ENCODE measurements at places on chromosomes 3 and 15.

GRCh38 chr3:79250746-79251145 lies 517.1 kb downstream of the ROBO1 start:
- DNase-seq = no peak

DNA sequence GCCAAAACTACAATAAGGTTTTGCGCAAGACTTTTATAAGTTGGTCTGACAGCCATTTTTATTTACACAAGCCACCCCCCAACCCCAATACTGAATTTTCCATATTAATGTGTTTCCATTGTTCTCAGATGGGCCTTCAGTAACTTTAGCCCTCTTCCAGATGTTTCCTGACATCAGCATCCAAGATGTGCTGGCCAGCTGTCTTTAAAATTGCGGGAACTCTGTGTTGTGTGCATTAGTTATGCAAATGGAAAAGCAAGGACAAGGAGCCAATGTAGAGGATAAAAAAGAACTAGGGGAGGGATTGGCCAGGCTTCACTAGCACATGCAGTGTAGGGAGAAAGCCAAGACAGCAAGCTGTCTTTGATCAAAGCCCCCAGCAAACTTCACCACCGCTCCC lies 45.4 kb downstream of the COMMD2 start:
- DNase-seq = no peak

GRCh38 chr3:195003006-195003892 lies 267.7 kb downstream of the XXYLT1 start:
- no peak for DNase-seq

- DNase-seq = no peak
Measured at GRCh38 chr3:105783631-105784030, 85.2 kb downstream of the CBLB start.

DNA sequence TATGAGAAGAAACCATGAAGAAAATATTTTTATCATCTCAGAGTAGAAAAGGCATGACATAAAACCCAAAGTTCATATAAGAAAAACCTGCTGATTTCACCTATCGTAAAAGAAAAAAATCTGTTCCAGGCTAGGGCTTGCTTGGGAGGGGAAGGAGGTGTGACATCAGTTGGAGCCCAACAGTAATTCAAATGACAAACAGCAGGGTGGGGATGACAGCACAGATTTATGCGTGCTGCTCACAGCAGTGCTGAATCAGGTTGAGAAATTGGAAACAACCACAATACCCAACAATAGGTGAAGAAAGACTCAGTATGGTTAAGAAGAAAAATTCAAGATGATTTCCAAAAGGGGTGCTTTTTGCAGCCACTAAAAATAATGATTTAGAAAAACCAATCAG lies 172.4 kb downstream of the PDE8A start:
- DNase-seq = peak; percentile 62

DNA sequence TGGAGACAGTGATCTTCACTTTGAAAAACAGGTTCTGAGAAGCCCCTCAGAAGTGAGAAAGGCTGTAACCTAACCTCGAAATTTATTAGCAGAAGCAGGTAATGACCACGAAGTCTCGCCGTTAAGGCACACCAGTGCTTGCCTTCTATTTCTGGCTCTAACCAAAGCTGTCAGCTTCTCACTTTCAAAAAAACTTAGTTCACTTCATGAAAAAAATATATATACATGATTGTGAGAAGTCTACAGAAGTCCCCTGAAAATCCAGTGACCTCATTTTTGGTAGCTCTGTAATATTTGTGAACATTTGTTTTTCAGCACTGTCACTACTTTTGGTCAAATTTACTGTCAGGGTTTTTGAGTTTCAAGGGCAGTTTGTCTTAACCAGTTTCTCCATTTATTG lies 19.1 kb upstream of the AKAP13 start:
- DNase-seq = no peak

GRCh38 chr3:148211725-148212124 lies 486.0 kb upstream of the AGTR1 start:
- DNase-seq = no peak

GRCh38 chr15:74146277-74146800 lies 16.0 kb downstream of the ISLR2 start:
- no peak for DNase-seq

DNA sequence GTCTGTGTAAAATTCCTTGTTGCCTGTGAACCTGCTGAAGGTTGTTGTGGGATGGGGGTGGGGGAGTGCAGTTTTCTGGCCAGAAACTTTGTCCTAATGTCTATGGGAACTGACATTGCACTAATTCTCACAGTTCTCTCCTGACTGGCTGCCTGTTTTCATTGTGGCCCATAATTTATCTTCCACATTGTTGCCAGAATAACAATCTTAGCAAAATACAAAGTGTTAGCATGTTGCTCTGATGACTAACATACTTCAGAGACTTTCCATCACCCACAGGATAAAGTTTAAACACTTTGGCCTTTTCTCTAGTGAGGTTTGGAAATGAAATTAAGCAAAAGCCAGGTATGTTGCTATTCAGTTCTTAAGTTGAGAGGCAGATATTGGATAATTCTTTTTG lies 81.4 kb upstream of the TBC1D5 start:
- no peak for DNase-seq

- DNase-seq = no peak
Measured at GRCh38 chr3:10205451-10206165, 40.9 kb downstream of the IRAK2 start.

GRCh38 chr3:9891072-9891622 lies 737 bp downstream of the JAGN1 start:
- no peak for DNase-seq

DNA sequence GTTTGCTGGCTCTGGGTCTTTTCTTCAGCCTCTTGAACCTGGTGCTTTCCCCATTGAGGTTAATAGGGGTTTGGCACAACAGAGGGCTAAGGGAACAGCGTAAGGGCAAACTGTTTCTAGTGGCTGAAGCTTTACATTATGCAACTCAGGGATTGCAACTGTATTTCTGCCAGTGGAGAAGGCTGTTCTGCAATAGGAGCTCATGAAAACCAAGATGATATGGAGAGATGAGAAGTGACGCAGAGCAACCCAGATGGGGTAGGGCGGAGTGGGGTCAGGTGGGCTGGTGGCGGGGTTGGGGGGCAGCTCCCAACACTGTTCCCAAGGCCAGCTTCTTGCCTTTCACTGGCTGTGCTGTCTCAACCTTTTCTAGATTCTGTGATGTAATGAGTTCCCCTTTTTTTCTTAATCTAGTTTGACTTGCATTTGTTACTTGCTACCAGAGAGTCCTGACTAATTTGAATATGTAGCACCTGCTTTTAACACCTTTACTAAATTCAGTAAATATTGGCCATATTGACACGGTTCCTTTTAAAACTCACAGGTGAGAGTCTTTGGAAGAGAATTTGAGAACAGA lies 7.2 kb downstream of the GXYLT2 start:
- no peak for DNase-seq

GRCh38 chr15:100879464-100880138 lies at the start of gene ALDH1A3:
ALDH1A3 (plus strand) TSS chr15:100879831; CDS start chr15:100879908, 77 bp downstream.
- no peak for DNase-seq

DNA sequence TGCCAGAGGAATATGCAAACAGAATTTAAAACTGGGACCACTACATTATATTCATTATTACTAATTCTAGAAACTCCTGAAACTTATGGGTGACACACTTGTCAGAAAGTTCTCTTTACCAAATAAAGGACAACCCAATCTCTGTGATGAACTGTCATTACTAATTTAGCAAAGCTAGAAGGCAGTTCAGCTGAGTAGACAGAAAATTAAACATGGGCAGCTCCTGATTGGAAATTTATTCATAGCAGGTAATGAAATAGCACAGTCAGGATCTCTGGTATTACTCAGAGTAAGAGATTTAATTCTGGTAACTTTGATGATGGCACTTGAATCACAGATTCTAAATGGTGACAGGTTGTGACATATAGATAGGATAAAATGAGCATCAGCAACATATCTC lies 123.0 kb downstream of the GBE1 start:
- no peak for DNase-seq

DNA sequence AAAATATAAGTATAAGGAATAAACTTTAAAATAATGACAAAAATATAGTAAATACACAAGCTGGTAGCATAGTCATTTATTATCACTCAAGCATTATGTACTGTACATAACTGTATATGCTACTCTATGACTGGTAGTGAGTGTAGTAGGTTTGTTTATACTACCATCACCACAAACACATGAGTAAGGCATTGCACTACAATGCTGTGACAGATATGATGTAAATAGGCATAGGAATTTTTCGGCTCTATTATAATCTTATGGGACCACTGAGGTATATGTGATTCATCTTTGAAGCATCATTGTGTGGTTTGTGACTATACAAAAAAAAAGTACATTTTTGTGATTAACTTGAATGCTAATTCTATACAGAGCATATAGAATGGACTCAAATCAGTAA lies 35.3 kb upstream of the FBN1 start:
- no peak for DNase-seq

DNA sequence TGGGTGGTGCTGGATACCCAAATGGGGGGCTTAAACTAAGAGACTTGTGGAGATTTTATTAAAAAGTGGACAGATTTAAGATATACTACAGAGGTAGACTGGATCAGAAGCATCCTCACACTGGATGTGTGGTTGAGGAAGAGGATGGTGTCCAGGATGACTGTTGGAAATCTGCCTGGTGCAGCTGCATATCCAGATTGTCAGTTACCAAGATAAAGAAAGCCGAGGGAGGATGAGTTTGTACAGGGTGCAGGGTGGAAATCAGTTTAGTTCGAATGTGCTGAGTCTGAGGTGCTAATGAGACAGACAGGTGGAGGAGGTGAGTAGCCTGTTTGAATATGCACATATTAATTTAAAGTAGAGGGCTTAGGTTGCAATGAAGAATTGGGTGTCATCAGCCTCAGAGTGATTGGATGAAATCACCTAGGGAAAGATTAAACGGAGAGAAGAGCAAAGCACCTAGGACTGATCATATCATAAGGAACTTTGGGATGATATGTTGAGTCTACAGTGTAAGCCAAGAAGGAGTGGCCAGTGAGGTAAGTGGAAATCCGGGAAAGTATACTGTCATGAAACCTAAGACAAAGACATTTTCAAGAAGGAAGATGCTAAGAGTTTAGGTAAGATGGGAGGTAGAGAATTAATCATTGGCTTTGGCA lies 74.1 kb upstream of the GOLGA8B start:
- DNase-seq = no peak

DNA sequence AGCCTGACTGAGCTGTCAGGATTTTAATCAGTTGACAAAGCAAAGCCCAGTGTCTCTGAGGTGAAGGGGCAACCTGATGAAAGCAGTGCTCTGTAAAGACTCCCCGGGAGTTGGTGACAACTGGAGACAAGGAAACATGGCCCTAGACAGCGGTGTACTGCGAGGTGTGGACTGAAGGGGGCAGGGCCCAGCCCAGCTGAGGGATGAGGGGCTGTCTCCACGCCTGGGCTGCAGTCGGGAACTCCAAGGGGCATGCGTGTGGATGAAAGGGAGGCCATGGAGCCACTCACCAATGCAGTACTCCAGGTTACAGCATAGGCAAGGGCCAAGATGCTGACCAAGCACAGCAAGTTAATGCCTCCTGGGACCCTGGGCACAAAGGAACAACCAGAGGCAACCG lies 45.1 kb downstream of the SCAP start:
- no peak for DNase-seq

DNA sequence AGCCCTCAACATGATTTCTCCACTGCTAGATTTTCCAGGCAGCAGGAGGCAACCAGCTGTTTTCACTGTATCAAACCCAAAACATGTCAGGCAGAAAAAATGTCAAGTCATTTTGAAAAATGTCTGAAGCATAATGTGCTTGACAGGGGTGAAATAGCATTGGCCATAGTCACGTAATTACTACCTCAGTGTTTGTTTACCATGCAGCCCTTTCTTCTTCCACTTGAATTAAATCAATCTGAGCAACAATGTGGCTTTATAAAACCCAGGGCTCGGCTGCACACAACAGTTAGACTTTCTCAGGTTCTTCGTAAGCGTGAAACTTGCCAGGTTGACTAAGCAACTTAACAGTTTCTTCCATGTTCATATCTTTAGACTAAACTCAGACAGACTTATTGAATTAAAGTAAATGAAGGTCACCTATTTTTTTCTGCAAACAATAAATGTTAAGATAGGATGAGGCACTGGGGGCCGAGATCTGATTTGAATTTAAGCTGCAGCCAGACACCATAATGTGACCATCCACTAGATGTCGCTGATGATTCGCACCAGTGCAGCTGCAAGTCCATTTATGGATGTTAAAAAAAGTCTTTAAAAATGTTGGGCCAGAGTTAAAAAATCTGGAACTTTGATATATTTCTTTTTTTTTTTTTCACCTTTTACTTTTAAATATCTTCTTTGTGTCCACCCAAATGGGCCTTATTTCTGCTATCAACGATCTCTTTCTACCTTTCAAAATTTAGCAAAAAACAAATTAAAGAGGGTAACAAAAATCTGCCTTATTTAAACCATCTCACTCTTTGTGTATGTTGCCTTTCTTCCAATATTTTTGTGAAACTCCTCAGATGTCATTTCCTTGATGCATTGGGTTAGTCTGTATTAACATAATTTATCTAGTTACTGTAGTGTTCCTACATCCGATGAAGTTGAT lies 305.9 kb downstream of the CACNA2D3 start:
- no peak for DNase-seq

- no peak for DNase-seq
Measured at GRCh38 chr15:52438047-52438446, 90.6 kb downstream of the MYO5A start.

GRCh38 chr3:191502583-191502982 lies 41.6 kb downstream of the PYDC2 start:
- DNase-seq = no peak

- DNase-seq = peak; percentile 46
Measured at GRCh38 chr3:129606636-129607390, at the start of gene PLXND1. PLXND1 (minus strand) TSS chr3:129606676; CDS start chr3:129606639, 37 bp downstream.

DNA sequence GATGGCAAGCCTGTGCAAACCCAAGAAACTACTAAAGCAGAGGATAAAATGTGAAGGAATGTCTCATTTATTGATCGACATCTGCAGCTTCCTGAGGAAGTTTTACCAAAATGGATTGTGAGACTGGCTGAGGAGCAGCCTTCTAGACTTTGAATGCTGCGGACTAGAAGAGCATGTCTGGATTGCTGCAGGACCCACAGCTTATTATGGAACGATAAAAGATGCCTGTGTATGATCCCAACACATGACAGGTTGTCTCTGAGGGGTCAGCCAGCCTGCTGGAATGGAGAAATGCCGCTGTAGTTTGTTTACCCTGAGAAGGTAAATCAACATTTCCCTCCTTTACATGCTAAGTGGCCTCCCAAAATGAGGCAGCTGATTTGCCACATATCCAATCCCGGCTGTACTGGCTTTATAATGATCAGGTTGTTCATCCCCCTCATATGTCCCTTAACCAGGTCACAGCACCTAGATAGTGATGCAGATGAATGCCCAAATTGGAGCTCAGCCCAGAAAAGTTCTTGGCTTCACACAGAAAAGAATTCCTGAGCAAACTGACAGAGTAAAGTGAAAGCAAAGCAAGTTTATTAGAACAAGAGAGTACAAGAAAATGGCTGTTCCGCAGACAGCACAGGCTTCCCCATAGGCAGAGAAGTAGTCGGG lies 63.9 kb downstream of the IL12A start:
- no peak for DNase-seq

GRCh38 chr3:74562558-74563269 lies 51.7 kb downstream of the CNTN3 start:
- no peak for DNase-seq

DNA sequence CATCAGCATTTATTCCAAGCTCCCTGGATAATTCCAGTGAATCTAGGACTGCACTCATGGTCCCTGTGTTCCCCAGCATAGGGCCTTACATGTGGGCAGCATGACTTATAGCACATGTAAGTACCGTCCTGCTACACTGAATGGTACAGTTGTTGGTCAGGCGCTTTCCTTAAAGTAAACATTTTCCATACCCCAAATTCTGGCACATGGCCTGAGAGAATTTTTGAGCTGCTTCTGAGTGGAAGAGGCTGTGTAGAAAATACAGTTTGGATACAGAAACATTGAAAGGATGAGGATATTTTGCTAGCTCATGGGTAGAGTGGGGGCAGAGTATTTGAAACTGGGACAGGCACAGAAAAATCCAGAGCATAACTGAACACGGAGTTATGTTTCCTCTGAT lies 27.6 kb downstream of the CORO2B start:
- DNase-seq = no peak
